ENCODE measurements at places on chromosomes 2 and 18. TPM values are rescaled to one million over a fixed set of nuclear protein-coding genes. Genes with fewer than 3 reads are reported as not detected.

The PLGLB2 gene
- not detected for total RNA-seq

The CXCR1 gene
- not detected for total RNA-seq

The FIGN gene
- total RNA-seq = 4.1 TPM

The NGEF gene
- total RNA-seq = 1.1 TPM

The UGT1A8 gene
- 0.09 TPM for total RNA-seq

The COLEC11 gene
- 0.09 TPM for total RNA-seq

The HMSD gene
- 0.09 TPM for total RNA-seq

The LBH gene
- total RNA-seq = 61.2 TPM

The KCNF1 gene
- total RNA-seq = not detected

The NDUFB3 gene
- 198 TPM for total RNA-seq

The SERPINB11 gene
- total RNA-seq = not detected

The FBLN7 gene
- 3.2 TPM for total RNA-seq

The MALL gene
- total RNA-seq = 442 TPM

The GKN2 gene
- not detected for total RNA-seq

The USP34 gene
- total RNA-seq = 130 TPM

The SAP130 gene
- total RNA-seq = 3.5 TPM

The ASB18 gene
- total RNA-seq = not detected

The ANKRD30B gene
- total RNA-seq = 2.7 TPM

The RND3 gene
- 321 TPM for total RNA-seq

The EPHA4 gene
- total RNA-seq = 13.9 TPM

The OBSL1 gene
- 90.4 TPM for total RNA-seq

The BCL2 gene
- total RNA-seq = 4.2 TPM

All from fibroblast of the aortic adventitia (primary cell).